Fibroblast of lung (primary cell): ENCODE measurements at places on chromosomes 2 and 18. TPM values are rescaled to one million over a fixed set of nuclear protein-coding genes. Genes with fewer than 3 reads are reported as not detected.

MEP1B gene
- total RNA-seq, result under 0.01 TPM in 2 replicates

SLC8A1 gene
- 74.0 and 109 TPM in 2 replicates for total RNA-seq

DNA sequence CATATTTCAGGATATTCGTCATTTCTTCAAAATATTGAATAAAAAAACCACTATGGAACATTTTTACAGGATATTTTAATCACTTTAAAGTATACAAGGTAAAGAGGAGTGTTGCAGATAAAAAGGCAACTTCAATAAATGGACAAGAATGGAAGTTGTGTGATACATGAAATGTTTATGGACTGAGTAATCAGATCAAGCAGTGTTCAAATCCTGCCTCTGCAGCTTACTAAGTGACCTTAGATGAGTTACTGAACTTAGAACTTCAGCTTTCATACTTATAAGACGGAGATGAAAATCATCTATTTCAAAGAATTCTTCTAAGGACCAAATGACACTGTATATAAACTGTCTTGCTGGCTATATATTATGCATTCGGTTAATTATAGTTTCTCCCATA is 87.2 kb downstream of the LNPK start:
- DNase-seq, result peak; percentile 9

GRCh38 chr2:218065239-218066006 is 3.6 kb upstream of the RUFY4 start:
- no peak for DNase-seq

CFAP221 gene
- total RNA-seq, result 0.26 TPM in 1 of 2 replicates, not detected in the other
